ENCODE measurements at places on chromosomes 11 and 22.

GRCh38 chr22:46993633-46994032 is 231.2 kb downstream of the TBC1D22A start:
- no peak for DNase-seq

- DNase-seq = no peak
These were observed 122.1 kb downstream of the FCHSD2 start for GRCh38 chr11:73019996-73020395.

GRCh38 chr11:27688076-27688475 is 12.2 kb downstream of the BDNF start:
- DNase-seq = no peak

- no peak for DNase-seq
These were observed 3.2 kb downstream of the OR4D6 start for GRCh38 chr11:59459916-59460315.

- no peak for DNase-seq
These were observed 7.1 kb downstream of the DDB1 start for GRCh38 chr11:61325649-61326414.

GRCh38 chr22:50041361-50042065 is 16.6 kb downstream of the TTLL8 start:
- DNase-seq = no peak

DNA sequence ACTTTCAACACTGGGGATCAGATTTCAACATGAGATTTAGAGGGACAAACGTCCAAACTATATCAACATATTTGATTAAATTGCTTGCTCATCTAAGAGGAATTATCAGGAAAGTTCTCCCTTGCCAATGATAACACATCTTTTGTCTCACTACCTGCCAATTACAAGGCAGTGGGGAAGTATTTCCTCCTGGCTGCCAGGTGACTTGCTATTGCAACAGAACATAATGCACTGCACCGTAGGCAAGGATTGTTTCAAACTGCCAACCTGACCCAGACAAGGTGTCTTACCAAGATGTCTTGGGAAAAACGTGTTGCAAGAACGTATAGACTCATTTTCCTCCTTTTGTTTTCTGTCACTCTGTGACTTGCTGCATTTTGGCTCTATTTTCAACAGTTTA is 711.6 kb downstream of the METTL15 start:
- no peak for DNase-seq

GRCh38 chr22:17806437-17806836 is 32.2 kb upstream of the BID start:
- no peak for DNase-seq

GRCh38 chr11:68541116-68541515 is 80.6 kb downstream of the PPP6R3 start:
- no peak for DNase-seq

GRCh38 chr11:10743354-10744000 is 7.6 kb upstream of the CTR9 start:
- DNase-seq = no peak

- DNase-seq = no peak
These were observed 697.1 kb upstream of the FAT3 start for GRCh38 chr11:91527380-91528030.

GRCh38 chr11:130095326-130095725 is 25.6 kb downstream of the APLP2 start:
- no peak for DNase-seq

GRCh38 chr22:38925571-38926041 is 31.8 kb upstream of the APOBEC3A start:
- DNase-seq = no peak

DNA sequence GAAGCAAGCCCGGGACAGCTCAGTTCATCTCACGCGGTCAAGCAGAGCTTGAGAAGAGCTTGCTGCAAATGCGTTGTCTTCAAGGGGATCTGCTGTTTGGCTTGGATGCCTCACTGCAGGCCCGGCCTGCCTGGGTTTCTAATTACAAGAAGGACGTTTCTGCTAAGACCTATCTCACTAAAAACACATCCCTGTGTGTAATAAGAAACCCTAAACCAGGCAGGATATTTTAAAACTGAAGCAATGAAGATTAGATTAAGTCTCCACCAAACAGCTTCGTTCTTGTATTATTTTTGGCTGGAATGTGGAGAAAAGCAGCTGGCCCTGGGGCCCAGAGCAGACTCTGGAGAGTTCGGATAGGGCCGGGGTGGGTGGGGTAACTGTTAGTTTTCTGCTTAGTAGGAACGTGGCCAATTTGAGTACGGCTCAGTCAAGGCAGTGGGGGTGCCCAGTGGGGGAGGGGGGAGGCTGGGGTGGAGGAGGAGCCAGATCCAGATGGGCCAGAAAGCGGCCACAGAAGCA is 6.0 kb downstream of the PKNOX2 start:
- peak; percentile 81 for DNase-seq

DNA sequence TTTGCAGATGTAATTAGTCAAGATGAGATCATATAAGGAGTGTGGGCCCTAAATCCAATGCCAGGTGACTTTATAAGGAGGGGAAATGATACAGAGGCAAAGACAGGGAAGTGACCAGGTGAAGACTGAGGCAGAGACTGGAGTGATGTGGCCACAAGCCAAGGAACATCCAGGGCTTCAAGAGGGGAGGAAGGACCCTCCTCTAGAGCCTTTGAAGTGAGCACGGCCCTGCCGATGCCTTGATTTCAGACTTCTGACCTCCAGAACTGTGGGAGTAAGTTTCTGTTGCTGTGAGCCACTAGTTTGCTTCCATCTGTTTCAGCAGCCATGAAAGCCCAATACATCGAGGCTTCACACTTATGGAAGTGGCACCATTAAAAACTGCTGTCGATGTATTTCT is 78.7 kb downstream of the SHANK2 start:
- no peak for DNase-seq

- no peak for DNase-seq
These were observed 674.1 kb downstream of the OPCML start for GRCh38 chr11:132858223-132858622.

- peak; percentile 85 for DNase-seq
These were observed 48.5 kb downstream of the APOL1 start for GRCh38 chr22:36301384-36301828.

DNA sequence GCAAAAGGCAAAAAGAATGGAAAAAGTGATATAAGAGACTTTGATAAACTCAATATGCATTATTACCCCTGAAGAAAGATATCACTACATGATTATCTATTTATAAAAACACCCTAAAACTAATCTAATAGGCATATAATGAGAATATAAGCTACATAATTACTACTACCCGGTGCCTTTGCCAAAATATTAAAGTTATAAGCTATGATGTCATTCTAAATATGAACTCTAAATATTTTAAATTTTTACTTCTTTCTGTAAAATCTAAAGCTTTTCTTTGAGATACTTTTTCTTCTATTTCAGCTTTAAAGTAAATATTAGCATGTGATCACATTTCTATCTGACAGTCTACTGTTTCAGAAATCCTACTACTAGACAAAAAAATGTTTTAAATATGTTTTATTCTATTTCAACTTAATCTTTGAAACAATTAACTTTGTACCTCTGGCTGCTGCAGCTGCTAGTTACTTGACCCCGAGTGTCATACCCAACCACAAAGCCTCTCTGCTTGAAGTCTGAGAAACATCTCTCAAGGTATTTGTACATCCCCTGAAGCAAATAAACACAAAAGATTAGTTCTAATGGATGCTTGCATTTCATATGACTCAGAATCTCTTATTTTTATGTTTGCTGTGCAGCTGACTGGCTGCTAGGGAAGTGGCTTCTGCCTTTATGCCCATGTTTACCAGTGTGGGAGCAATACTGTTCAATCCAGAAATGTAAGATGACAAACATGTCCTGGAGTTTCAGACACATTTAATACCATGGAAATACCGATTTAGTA is 26.8 kb downstream of the PGM2L1 start:
- DNase-seq = no peak

Data from right forelimb (tissue), 1 donor.